ENCODE measurements at places on chromosomes 2 and 18.

DNA sequence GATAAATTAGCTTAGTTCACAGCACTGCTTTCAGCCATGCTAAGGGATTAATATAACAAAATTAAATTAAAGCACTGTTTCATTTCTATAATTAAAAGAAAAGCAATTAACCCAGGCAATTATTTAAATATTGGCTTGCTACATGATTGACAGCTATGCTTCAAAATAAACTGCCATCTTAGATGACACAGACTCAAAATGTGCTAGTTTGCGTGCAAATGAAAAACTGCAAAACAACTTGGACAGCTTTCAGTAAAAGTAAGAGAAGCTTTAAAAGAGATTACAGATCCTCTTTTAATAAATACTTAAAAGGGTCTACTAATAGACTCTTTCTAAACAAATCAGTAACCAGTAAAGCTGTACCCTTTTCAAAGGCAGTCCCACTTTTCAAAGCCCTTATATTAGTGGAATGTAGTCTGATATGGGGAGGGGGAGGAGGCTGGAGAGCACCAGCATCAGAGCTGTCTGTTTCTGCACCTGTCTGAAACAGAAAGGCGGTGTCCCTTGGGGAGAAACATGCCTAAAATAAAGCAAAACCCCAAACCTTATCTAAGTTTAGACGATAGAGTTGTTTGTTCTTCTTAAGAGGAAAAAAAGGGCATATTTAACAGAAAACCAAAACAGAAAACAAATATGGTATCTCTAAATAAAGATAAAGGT lies 20.8 kb downstream of the EIF2AK3 start:
- DNase-seq, result no peak

DNA sequence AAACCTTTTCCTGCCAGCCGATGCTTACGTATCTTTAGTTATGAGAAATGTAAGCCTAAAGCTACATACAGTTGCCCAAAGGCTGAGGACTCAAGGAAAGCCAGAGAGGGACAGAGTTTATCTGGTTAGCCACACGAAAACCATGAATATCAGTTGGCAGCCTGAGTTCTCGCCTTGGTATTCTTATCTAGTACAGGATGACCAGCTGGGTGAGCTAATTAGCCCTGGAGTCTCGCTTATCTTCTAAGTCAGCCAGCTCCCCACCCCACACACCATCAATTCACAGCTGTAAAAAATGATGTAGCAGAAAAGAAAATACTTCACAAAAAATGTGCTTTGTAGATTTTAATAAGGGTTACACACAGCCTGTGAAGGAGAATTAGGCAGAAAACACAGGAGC lies 617.5 kb upstream of the SOX11 start:
- DNase-seq, result no peak

DNA sequence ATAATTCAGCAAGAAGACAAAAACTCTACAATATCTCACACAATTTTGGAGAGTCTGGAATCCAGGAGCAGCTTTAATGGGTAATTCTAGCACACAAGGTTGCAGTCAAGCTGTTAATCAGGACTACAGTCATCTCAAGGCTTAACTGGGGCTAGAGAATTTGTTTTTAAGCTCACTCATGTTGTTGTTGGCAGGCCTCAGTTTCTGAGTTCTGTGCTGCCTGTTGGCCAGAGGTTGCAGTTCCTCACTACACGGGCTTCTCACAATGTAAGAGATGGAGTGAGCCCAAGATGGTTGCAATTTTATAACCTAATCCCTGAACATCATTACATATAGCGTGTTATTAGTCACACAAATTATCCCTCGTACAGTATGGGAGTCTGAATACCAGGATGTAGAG lies 50.6 kb upstream of the TMEFF2 start:
- no peak for DNase-seq

- peak; percentile 94 for DNase-seq
These were observed 79.4 kb upstream of the ZNF532 start for GRCh38 chr18:58785171-58785805.

DNA sequence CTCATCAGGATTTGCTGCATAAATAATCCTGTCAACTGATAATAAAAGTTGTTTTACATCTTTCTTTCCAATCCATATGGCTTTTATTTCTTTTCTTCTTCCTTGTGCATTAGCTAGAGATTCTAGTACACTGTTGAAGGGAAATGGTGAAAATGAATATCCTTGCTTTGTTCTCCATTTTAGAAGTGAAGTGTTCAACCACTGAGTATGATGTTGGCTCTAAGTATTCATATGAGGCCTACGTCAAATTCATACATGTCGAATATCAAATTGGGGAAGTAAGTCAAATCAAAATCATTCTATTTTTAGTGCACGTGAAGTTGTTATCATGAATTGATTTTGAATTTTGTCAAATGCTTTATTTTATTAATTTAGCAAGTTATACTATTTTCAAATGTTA lies 7.8 kb upstream of the ACKR3 start:
- no peak for DNase-seq

DNA sequence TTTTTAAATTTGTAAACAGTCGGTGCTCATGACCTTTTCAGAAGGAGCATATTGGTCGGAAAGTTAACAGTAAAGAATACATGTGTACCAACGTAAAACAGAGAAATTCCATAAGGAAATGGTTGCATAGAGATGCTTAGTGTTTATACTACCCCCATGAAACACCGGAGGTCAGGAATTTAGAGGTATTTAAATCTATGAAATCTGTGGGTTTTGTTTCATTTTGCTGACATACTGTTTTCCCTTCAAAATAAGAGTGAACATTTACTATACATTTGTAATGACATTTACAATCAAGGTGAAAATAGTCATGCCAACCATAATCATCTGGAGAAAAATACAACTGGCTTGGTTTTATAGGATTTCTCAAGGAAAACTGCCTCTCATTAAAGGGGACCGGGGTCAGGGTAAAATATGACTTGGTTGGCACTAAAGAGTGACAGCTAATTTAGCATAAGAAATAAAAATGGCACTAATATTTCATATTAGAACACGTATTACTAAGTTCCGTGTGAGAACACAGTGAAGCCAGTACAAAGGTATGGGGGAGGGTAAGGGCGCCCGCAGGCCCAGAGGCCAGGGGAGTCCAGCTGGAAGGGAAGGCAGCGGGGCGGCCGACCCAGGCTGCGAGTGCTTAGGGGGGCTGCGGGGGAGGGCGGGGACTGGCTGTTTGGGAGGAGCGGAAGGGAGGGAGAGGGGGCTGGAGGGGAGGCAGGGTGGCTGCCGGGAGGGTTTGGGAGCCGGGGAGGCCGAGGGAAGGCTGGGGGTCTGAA lies 1.1 kb upstream of the RNU4ATAC start:
- DNase-seq, result peak; percentile 49

- no peak for DNase-seq
These were observed 135.3 kb downstream of the INSIG2 start for GRCh38 chr2:118223511-118223991.

DNA sequence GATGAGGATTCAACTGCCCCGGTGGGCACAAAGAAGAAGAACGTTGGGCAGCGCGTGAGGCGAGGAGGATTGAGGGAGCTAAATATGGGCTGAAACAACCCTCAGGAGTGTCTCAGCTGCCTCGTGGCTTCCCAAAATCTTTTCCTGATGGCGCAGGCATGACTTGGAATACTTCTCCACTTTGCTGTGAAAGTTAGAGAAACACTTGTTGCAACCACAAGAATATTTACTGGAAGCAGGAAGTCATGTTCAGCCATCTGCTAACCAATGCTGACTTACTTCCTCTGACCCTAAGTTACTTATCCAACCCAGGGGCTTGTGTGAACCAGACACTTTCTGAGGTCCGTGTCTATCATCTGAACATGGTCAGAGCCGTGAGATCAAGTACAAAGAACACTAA lies 148.8 kb downstream of the ARL4C start:
- DNase-seq, result peak; percentile 26
